Activated naive CD4-positive, alpha-beta T cell treated with anti-CD3 and anti-CD28 coated beads, Interleukin-2, amount 10 ng/mL, durations not matched to agents 5 hours and 36 hours (primary cell): ENCODE measurements at places on chromosomes 2 and 18. TPM values are rescaled to one million over a fixed set of nuclear protein-coding genes. Genes with fewer than 3 reads are reported as not detected.

GYPC gene
- total RNA-seq = 203 TPM

VAMP5 gene
- 93.9 TPM for total RNA-seq

CNGA3 gene
- total RNA-seq = not detected

ALMS1 gene
- 21.8 TPM for total RNA-seq

OR6B2 gene
- total RNA-seq = not detected
